Calu3 (cell line): ENCODE measurements at places on chromosomes 4 and X. TPM values are rescaled to one million over a fixed set of nuclear protein-coding genes. Genes with fewer than 3 reads are reported as not detected.
A peak's percentile ranks its signal among the peaks of the same experiment; 100 is the strongest.

DNA sequence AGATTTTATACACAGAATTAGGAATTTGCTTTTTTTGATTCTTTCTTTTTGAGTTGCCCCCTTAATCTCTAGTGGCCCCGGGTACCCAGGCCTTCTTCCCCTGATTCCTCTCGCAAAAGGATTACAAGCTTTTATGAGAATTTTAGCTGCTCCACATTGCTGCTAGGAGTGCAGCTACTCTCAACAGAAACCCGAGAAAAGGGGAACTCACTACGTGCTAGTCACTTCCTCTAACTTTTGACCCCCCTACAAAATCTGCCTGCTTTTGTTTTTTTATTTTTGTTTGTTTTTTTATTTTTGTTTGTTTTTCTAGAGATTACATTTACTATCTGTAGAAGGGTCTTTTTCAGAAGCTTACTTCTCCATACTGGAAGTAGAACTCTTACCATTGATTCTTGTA is 64.1 kb downstream of the ZNF81 start:
- no peak overlapping the region for H3K27ac ChIP-seq
- DNase-seq = no peak

The IL2 gene
- not detected in 2 replicates for total RNA-seq

GRCh38 chrX:49191574-49192011 is 5.4 kb upstream of the PRICKLE3 start:
- peaks cover 9% of the 10 kb centered on the region for H3K27me3 ChIP-seq
- no peak for DNase-seq
- H3K4me1 ChIP-seq = peaks cover 24% of the 10 kb centered on the region
- H3K36me3 ChIP-seq = peaks cover 32% of the 10 kb centered on the region
- peak overlapping the region; percentile 99 for H3K27ac ChIP-seq

DNA sequence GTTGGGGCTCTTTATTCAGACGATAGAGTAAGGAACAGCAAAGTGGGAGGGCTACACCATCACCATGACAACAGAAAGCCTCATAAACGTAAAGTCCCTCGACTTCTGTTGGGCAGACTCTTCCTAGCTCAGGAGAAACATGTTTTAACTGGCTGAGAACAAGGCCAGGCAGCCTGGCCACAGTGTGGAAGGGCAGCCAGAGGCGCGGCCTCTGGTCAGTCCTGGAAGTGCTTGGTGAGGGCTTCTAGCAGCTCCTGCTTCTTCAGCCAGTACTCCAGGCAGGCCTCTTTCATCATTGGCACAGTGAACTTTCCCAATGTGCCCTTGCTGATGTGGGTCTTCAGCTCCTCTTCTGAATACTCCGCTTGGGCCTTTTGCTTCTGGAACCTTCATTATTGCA is 690.9 kb downstream of the PCDH19 start:
- H3K4me3 ChIP-seq = no peak overlapping the region
- DNase-seq = no peak
- H3K27ac ChIP-seq = no peak overlapping the region
- no peaks in the 10 kb centered on the region for H3K4me1 ChIP-seq
- no peaks in the 10 kb centered on the region for H3K27me3 ChIP-seq
- no peaks in the 10 kb centered on the region for H3K36me3 ChIP-seq

GRCh38 chr4:107733431-107733925 is 13.4 kb upstream of the PAPSS1 start:
- no peaks in the 10 kb centered on the region for H3K4me1 ChIP-seq
- no peak overlapping the region for H3K4me3 ChIP-seq
- no peak overlapping the region for H3K27ac ChIP-seq
- peaks cover 10% of the 10 kb centered on the region for H3K27me3 ChIP-seq

The ACSL1 gene
- total RNA-seq = 19.1 and 31.9 TPM in 2 replicates

- no peak overlapping the region for H3K4me3 ChIP-seq
- no peak overlapping the region for H3K27ac ChIP-seq
- no peaks in the 10 kb centered on the region for H3K36me3 ChIP-seq
- no peak for DNase-seq
- H3K27me3 ChIP-seq = no peaks in the 10 kb centered on the region
- H3K4me1 ChIP-seq = no peaks in the 10 kb centered on the region
Observed at GRCh38 chr4:47538111-47538824, 53.2 kb downstream of the ATP10D start.

- peaks cover 17% of the 10 kb centered on the region for H3K4me1 ChIP-seq
- no peak overlapping the region for H3K27ac ChIP-seq
- DNase-seq = no peak
Observed at GRCh38 chrX:13770013-13770535, 35.5 kb downstream of the OFD1 start.

DNA sequence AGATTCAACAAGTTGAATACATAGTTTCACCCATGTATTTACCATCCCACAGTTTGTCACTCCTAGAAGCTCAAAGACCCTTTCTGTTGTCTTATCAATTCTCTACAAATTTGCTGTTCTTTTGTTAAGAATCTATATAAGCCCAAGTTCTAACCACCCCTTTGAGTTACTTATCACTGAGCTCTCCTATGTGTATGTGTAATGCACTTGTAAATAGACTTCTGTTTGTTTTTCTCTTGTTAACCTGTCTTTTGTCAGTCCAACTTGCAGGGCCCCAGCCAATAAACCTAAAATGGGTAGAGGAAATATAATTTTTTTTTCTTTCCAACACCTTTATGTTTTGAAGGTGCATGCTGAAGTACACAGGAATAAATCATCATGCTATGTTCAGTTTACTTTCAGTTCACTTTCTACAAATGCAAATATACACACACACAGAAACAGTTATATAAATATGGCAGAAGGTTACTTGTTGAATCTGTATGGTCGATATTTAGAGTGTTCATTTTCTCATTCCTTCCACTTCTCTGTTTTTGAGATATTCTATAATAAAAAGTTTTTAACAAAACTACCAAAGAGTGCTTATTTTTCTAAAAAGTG is 22.3 kb upstream of the CLOCK start:
- H3K4me3 ChIP-seq = no peak overlapping the region
- no peaks in the 10 kb centered on the region for H3K27me3 ChIP-seq
- no peak for DNase-seq
- no peaks in the 10 kb centered on the region for H3K4me1 ChIP-seq
- H3K27ac ChIP-seq = no peak overlapping the region

The TBX22 gene
- total RNA-seq = not detected in 2 replicates

- H3K4me3 ChIP-seq = no peak overlapping the region
- no peak overlapping the region for H3K27ac ChIP-seq
- DNase-seq = no peak
- H3K36me3 ChIP-seq = no peaks in the 10 kb centered on the region
- H3K4me1 ChIP-seq = peaks cover 8% of the 10 kb centered on the region
Observed at GRCh38 chr4:77798385-77798784, 20.8 kb downstream of the CNOT6L start.

The GRIA2 gene
- total RNA-seq = not detected in 2 replicates

DNA sequence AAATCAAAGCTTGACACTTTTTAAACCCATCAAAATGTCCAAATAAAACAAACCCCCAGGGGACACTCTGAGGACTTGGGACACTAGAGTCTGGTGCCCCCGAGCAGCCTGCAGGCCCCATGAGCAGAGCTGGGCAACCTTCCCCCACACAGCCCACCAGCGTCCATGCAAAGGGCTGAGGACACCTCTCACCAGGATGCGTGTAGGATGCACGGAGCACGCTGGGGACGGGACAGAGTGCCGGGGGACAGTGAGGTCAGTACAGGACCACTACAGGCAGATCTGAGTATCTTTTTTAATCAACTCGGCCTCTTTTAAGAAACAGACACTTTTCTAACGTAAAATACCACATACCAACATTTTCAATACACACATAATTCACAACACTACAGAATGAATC is 6.9 kb downstream of the GAK start:
- H3K36me3 ChIP-seq = peaks cover 6% of the 10 kb centered on the region
- no peak overlapping the region for H3K4me3 ChIP-seq
- H3K27me3 ChIP-seq = no peaks in the 10 kb centered on the region
- no peak for DNase-seq

DNA sequence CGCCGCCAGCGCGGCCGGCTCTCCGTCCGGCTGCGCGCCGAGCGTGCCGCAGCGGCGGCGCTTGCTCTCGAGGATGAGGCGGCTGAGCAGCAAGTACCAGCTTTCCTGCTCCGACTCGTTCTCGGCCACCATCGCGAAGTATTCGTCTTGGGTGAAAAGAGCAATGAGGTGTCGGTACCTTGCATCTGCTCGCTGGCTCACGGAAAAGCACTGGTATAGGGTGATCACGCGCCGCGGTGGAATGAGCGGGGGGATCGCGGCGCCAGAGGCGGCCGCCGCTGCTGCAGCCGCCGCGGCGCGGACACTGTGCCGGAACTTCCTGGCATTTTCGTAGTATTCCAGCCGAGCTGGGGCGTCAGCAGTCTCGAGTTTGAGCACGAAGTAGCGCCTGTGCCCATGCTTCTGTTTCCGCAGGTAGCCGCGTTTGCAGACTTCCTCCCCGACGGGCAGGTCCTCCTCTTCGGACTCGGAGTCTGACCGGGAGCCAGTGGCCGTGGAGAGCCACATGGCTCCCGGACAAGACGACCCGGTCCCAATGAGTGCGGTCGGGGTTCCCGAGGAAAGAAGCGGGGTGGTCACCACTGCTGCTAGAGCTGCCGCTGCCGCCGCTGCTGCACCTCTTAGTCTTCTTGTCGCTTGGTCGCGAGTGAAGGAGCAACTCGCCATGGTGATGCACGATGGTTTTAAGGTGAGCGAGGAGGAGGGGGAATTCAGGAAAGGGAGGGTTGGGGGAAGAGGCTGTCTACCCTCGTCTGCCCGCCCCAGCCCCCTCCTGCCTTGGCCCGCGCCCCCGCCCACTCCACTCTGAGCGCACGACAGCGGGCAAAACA is 469 bp downstream of the IRS4 start:
- no peaks in the 10 kb centered on the region for H3K4me1 ChIP-seq
- no peaks in the 10 kb centered on the region for H3K36me3 ChIP-seq
- peak overlapping the region; percentile 69 for H3K4me3 ChIP-seq
- DNase-seq = peak; percentile 8
- H3K27ac ChIP-seq = no peak overlapping the region
